ENCODE measurements at places on chromosomes 12 and 14.

GRCh38 chr12:112386726-112387125, 4.5 kb upstream of the HECTD4 start:
- no peak for DNase-seq

DNA sequence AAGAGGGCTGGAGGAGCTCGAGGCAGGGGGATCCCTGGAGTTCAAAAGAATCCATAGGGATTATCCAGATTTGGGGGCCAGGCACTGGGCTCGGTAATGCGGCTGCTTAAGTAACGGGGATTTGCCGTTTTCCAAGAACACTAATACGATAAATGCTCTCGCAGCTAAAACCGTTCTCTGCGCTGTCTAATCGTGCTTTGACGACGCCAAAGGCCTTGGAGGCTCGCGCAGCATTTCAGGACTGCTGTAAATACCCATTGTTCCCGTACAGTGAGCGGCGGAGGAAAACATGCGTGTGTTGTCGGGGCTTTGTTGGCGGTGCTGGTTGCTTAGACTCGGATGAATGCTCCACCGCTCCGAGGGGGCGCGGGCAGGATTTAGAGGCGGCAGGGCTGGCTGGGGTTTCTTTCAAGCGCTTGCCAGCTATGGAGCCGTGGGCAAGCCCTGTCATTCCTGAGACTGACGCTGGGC, 26.2 kb downstream of the DIO3 start:
- DNase-seq: no peak

DNA sequence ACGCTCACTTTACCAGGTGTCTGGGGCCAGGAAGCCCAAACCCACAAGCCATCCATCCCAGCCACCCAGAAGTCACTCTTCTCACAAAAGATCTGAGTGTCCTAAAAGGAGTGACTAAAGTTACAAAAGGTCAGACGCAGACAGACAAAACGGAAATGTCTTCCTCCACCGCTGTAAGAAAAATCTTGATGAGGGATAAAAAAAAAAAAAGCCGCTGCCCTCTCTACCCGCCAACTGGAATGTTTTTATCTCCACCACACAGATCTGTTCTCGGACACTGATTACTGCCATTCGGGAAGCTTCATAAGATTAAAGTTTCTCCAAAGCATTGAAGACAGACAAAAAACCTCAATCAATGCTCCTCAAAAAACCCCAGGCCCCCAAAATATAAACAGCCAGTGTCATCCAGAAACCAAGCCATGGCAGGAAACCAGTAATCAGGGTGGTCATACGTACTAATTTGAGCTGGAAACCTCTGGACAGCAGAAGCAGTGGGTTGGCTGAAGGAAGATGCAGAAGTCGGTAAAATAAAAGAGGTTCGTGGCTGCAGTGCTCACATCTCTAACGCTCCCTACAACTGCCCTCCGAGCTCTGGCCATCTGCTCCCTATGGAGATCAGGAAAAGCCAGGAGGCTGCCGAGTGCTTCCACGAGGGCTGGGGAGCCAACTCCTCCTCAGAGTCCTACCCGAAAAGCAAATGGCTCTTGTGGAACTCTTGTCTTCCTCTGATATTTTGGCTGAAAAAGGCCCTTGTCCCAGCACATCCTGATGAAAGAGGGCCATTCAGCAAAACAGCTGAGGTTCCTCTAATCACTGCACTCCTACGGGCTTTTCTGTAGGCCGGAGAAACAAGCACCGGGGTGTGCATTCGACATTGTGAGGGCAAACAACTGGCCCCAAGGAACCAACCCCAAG, 30.3 kb downstream of the SSH1 start:
- no peak for DNase-seq

GRCh38 chr12:52366738-52367485, at the start of gene KRT85:
TSS of gene KRT85 (minus strand) at chr12:52367481. CDS start at chr12:52367405, 76 bp downstream.
- no peak for DNase-seq

DNA sequence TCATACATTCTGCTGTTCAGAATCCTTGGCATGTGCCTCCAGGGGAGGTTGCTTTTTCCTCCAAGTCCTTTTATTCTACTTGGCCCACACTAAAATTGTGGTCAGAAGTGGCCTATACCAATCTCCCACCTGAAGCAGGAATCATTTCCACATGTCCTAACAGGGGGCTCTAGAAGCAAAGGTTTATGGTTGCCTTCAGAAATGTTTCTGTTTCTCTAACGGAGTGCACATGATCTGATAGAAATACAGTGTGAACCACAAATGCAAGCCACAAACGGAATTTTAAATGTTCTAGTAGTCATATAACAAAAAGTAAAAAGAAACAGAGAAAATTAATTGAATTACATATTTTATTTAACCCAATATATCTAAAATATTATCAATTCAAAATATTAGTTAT, 4.0 kb downstream of the PTGER2 start:
- DNase-seq: no peak

- no peak for DNase-seq
Measured at GRCh38 chr14:75022655-75023054, 19.9 kb downstream of the EIF2B2 start.

GRCh38 chr12:131459773-131460365, 251.0 kb upstream of the SFSWAP start:
- no peak for DNase-seq
